ENCODE measurements at places on chromosomes 16 and 17.

DNA sequence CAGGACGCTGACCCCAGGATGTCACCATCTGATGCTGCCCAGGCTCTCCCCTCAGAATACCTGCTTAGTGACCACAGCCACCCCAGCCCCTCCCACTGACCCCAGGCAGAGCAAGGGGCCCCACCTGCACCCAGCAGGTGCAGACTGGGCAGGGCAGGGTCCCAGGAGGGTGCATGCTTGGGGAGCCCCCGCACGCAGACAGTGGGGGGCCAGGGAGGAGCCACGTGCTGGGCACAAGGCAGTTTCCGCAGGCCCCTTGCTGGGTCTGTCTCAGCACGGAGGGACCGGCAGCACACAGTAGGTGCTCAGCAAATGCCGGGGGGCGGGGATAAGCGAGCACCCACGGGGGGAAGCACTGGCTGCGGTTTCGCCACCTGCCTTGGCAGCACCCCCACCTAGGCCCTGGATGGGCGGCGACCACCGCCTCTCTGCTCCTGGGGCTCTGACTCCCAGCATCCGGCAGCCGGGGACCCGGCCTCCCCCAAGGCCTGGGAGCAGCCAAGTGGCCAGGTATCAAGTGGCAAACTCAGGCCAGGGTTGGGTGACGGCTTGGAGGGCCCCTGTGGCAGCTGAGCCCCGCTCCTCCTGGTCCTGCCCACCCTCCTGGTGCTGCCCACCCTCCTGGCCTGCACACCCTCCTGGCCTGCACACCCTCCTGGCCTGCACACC lies 18.7 kb upstream of the SSTR5 start:
- no peak for DNase-seq

DNA sequence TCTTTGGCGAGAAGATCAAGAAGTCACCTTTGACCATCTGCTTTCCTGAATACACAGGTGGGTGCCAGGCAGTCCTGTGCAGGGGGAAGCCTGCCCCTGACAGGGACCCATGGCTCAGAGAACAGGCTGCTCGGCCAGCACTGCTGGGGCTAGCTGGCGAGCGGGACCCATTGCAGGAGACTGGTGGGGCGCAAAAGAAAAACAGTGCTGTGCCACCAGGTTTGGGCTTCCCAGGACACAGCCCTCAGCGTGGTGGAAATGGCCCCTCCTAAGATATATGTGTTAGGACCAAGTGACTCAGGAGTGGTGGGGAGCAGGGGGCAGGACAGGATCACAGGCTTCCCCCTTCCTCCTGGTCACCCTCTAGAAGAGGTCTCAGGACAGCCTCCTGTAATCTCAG lies 73.9 kb downstream of the AMFR start:
- no peak for DNase-seq

DNA sequence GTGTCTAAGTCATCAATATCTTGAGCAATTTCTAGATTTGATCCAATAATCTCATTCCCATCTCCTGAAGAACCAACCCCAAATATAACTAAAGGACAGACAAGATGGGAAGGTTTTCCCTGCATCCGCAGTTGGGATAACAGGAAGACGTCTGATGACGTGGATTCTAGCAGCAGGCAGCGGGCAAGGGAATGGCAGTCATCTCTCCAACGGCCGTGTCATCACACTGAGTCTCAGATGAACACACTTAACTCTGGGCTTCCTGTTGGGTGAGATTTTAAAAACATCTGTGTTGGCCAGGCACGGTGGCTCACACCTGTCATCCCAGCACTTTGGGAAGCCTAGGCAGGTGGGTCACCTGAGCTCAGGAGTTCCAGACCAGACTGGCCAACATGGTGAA lies 20.9 kb upstream of the TIMP2 start:
- DNase-seq, result no peak

- no peak for DNase-seq
These were observed 3.2 kb downstream of the CSF3 start for GRCh38 chr17:40018211-40019121.

- DNase-seq, result no peak
These were observed 39.6 kb downstream of the CYLD start for GRCh38 chr16:50781518-50781917.

- no peak for DNase-seq
These were observed 58.9 kb downstream of the TK2 start for GRCh38 chr16:66490774-66491715.

- DNase-seq, result no peak
These were observed 141.2 kb downstream of the AATF start for GRCh38 chr17:37089956-37090355.

DNA sequence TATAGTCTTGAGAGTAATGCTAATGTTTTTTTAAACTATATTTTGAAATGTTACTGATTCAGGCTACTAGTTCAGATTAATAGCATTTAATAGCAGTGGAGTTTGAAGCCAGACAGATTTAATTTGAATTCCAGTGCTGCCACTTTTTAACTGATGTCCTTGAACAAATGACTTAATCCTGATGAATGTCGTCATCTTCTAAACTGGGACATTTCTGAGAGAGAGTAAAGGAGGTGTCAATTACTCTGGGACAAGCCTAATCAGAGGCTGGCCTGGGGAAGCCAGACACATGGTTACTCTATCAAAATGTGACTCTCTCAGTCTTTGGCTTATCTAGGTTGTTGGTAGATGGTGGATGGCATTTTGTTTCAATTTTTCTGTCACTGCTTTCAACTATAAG lies 246.7 kb downstream of the HS3ST3A1 start:
- DNase-seq, result no peak

GRCh38 chr17:1153795-1154546 lies 25.8 kb downstream of the ABR start:
- DNase-seq, result peak; percentile 64

DNA sequence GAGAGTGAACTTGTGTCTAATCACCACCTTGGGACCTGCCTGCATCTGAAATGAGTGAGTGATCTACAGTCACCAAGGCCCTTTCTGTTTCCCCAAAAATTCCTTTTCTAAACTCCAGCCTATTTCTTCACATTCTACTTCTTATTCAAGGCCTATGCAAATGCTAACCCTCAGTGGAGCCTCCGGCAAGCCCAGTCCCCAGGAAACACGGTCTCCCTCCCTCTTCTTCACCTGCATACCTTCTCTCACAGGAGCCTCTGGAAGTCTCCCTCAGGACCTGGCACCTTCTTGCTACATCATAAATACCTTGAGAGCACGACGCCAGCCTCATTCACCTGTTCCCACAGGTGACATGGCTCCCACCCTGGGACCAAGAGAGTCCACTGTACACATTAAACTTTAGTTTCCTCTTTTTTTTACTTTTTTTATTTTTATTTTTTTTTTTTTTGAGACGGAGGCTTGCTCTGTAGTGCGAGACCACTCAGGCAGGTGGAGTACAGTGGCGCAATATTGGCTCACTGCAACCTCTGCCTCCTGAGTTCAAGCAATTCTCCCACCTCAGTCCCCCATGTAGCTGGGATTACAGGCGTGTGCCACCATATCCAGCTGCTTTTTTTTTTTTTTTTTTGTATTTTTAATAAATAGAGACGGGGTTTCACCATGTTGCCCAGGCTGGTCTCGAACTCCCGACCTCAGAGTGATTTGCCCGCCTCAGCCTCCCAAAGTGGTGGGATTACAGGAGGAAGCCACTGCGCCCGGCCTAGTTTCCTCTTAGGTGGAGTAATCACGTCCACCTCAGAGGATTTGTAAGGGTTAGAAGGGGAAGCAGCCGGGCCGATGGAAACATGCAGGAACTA lies 97.3 kb downstream of the ANKRD11 start:
- DNase-seq, result no peak

DNA sequence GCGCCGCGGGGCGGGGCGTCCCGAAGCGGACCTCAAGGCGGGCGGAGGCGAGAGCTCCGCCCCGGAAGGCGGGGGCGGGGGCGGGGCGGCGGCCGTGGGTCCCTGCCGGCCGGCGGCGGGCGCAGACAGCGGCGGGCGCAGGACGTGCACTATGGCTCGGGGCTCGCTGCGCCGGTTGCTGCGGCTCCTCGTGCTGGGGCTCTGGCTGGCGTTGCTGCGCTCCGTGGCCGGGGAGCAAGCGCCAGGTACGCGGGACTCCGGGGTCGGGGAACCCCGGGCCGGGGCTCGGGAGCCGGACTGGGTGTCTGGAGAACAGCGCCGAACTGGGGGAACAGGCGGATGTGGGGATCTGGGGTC lies at the start of gene TNFRSF12A:
Gene TNFRSF12A, plus strand, starts transcription at position 122 of the 357 bp plus-strand sequence. Its CDS starts 30 bp downstream, at position 152.
- DNase-seq, result no peak
